ENCODE measurements at places on chromosomes 2 and 18.

GRCh38 chr18:77009675-77010074, 122.9 kb downstream of the MBP start:
- no peak for DNase-seq

- DNase-seq = peak; percentile 84
Measured at GRCh38 chr2:105329561-105330495, at the start of gene TGFBRAP1. Gene TGFBRAP1 (minus strand): TSS chr2:105329735. CDS start chr2:105308301, 21,434 bp downstream.

DNA sequence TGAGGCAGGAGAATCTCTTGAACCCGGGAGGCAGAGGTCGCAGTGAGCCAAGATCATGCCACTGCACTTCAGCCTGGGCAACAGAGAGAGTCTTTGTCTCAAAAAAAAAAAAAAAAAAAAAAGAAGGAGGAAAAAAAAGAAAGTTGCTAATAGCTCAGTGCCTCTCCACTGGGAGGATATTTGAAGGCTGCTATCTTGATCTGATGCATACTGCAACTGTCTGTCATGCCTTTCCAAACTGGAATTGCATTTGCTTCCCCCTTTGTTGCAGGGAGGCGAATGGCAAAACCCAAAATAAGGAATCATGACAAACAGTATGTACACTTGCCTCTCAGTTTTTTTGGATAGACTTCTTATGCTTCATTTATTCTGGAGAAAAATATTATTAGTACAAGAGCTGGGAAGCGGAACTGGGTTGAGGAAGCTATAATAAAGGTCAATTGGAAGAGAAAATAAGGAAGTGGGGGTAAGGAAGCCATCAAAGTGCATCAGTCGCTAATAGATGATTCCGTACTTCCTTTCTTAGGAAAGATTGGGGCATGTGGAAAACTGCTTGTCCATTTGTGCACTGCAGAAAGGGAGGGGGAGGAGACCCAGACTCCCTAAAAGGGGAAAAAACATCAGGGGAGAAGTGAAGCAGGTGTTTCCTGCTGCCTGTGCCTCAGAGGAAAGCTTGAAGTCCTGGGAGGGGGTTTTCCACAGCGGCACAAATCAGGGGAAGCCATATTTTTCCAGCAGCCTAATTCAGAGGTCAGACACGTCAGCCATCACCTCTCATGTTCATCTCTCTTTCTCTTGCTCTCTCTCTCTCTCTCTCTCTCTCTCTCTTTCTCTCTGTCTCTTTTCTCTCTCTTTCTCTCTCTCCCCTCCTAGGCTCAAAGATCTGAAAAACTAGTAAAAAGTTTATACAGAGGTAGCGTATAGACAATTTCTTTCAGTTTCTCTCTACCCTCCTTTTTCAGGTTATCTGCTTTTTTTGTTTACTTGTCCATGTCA, 301.4 kb upstream of the TNP1 start:
- DNase-seq = no peak

- peak; percentile 79 for DNase-seq
Measured at GRCh38 chr2:218329027-218329825, 27.4 kb upstream of the CATIP start.

- DNase-seq = no peak
Measured at GRCh38 chr18:76823587-76824011, 1.2 kb downstream of the ZNF236 start.

- DNase-seq = no peak
Measured at GRCh38 chr18:31920277-31920676, 22.7 kb downstream of the TRAPPC8 start.

- no peak for DNase-seq
Measured at GRCh38 chr2:46784278-46784677, 131.3 kb downstream of the MCFD2 start.

DNA sequence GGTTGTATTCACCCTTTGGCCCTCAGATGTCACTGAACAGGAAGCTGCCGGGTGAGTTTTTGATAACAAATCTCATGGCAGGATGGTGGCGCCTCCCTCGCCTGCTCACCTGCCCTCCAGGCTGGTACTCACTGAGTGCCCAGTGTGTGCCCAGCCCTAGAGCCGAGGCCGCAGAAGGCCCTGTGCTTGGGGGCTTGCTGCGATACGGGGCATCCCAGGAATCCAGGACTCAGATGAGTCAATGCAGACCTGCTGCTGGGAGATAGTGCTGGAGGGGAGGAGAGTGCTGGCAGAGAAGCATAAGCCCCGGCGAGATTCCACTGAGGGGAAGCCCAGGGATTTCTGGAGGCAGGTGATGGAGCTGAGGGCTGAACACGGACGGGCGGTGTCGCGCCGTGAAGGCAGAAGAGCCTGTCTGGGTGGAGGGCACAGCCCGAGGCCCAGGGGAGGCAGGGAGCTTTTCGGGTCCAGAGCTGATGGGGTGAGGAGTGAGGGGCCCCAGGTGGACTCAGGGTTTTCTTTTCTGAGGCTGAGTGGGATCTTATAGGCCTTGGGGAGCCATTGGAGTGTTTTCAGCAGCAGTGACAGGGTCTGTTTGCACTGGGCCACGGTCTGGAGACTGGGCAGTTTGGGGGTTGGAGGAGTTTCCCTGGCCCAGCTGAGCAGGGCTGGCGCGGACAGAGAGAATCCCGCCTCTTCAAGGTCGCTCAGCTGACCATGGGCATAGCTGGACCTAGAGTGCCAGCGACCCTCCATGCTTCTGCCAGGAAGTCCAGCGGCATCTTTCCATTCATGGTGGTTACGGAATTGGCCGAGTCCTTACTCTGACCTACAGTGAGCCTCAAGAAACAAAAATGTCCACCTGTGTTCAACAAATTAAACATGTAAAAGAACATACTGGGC, 35.5 kb downstream of the LDLRAD4 start:
- DNase-seq = no peak

DNA sequence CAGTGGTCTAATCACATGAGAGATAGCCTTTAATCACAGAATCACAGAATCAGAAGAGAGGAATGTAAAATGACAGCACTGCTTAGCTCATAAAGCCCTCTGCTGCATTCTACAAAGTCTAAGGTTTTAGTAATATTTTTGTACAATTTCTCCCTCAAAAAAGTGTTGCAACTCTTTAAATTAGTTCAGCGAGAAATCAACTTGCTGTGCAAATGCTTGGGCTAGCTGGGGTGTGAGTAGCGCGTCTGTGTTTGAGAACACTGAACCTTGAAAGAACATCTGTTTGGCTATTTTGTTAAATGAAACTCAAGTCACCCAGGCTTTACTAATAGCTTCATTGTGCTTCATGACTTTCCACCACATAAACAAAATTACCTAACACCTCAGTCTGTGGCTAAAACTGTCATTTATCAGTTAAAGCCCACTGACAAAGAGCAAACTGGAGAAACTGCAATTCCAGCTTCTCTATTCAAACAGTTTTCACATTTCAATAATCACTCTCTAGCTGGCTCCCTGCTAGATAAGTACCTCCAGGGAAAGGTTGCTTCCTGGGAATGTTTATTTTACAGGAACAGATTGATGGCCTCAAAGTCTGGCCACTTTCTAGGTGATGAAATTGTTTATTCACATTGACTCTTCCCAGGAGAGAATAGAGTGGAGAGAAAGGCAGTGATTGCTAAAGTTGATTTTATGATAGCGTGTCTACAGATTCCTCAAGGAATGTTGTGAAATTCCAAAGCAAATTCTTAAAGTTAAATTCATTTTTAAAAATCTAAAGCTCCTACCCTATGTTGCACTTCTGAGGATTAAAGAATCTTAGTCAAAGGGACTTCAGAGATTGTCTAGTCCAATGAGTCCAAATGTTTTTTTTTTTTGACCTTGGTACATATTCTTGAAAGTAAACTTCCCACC, 36.0 kb upstream of the STAT1 start:
- peak; percentile 26 for DNase-seq

GRCh38 chr2:55111570-55112228, 61.4 kb upstream of the RTN4 start:
- DNase-seq = no peak

- no peak for DNase-seq
Measured at GRCh38 chr2:187552828-187553681, 1.2 kb downstream of the TFPI start.

- no peak for DNase-seq
Measured at GRCh38 chr2:174072069-174072468, 106.9 kb upstream of the SP3 start.

GRCh38 chr2:62526531-62527381, 20.8 kb upstream of the TMEM17 start:
- DNase-seq = no peak

GRCh38 chr18:80088823-80089222, 20.2 kb upstream of the ADNP2 start:
- no peak for DNase-seq

DNA sequence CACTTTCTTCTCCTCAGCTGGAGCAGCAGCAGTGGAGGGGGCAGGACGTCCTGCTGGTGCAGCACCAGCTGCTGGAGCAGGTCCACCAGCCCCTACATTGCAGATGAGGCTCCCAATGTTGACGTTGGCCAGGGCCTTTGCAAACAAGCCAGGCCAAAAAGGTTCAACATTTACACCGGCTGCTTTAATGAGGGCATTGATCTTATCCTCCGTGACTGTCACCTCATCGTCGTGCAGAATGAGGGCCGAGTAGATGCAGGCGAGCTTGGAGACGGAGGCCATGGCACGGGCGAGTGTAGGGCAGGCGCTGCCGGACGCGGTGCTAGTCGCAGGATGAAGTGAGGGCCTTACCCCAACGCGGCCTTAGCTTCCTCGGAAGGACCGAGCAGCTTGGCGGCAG, 12.5 kb downstream of the HOXD1 start:
- no peak for DNase-seq

GRCh38 chr2:216877085-216877484, 17.2 kb upstream of the TNP1 start:
- DNase-seq = no peak

- no peak for DNase-seq
Measured at GRCh38 chr2:189802396-189802912, 18.2 kb downstream of the PMS1 start.

DNA sequence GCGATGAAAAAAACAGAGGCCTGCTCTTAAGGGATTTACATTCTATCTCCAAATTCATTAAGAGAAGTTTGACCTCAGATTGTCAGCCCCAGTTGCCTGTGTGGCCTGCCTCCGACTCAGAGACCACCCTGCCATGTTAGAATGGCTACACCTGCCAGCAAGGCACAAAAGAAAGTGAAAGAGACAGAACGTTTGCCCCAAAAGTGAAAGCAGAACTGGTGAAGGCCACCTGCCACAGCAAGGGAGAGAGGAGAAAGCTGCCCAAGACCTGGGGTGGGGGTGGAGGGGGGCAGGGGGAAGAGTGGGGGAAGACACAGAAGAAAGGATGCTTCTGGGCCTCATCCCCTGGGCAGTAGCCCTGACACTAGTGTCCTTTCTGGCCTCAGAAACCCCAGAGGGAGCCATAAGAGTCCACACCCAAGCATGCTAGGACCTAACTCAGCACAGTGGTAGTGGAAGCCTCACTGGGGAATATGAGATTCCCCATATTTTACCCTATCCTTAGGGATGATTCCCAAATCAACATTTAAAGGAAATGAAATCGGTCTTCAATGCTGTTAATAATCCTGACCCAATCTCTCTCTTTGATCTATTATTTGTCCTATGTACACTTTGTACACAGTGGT, 389.7 kb downstream of the TXNL1 start:
- DNase-seq = peak; percentile 8

DNA sequence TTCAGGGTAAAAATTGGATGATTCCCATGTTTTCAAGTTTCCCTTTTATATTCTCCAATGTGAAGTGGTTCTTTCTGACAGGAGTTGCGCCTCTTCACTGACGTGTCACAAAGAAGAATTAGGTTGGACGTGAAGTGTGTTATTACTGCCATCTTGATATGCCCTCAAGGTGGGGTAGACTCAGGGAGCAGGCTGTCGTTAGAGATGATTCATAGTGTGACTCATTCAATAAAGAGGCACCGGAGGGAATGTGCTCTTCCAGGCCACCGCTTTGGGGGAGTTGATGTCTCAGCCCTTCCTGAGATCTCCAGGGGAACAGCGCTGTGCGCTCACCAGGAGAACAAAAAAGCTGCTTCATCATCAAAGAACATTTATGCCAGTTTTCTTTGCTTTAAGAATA, 3.6 kb upstream of the DGKD start:
- DNase-seq = no peak

DNA sequence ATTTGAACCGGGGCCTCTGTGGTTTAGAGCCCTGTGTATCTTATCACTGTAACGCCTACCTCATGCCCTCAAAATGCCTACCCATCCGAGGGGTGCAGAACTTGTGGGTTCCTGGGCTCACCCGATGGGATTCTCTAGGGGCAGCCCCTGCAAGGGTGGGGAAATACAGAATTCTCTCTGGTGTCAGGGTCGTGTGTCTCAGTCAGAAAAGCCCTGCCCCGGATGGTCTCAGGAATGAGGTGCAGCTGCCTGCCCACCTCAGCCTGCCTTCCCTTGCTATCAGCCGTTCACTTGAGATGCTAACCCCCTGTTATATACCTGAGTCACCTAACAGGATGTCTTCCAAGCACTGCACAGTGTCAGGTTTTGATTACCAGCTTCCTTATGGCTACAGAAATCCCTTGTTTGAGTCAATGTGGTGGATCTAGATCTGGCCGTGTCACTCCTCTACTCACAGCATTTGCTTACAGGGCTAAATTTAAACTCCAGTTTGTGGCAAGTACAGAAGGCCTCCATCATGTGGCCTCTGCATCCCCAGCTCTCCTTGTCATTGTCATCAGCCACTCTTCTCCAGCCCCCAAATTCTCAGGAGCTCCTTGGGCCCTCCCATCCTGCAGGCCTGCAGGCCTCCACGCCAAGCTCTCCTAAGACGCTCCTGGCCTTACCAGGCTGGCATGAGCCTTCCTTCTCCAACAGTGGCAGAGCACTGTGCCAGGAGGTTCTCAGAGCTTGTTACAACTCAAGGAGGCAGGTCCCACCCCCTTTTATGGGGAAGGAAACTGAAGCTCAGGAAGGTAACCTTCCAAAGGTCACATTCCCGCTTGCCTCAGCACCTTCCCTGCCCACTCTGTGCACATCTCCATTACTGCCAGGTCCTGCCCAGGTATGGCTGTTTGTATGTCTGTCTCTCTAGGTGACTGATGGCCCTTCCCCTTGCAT, 14.3 kb upstream of the MAP3K2 start:
- peak; percentile 40 for DNase-seq

GRCh38 chr2:241184901-241185300, 3.6 kb upstream of the ANO7 start:
- no peak for DNase-seq

GRCh38 chr2:164841719-164842623, at the start of gene COBLL1:
Gene COBLL1 (minus strand): TSS chr2:164841823. CDS start chr2:164841196, 627 bp downstream.
- DNase-seq = peak; percentile 59

GRCh38 chr2:112881217-112881985, 29.6 kb upstream of the IL37 start:
- peak; percentile 69 for DNase-seq

DNA sequence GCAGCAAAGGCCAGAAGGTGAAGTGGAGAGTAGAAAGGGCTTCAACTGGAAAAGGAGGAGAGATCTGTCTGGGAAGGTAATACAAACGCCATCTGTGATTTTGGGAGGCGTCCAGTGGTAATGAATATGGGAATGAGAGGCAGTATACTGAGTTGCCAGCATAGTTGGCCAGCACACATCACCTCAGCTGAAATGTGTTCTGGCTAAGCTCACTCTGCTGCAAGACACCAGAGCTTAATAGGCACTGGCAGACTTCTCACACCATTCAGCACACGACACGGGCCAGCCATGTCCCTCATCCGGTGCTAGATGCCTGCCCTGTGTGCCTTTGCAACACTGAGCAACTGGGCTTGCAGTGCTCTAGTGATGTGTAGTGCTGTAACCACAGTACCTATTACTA, 277.1 kb downstream of the PIEZO2 start:
- DNase-seq = no peak

- DNase-seq = no peak
Measured at GRCh38 chr2:222160944-222161343, 137.9 kb downstream of the PAX3 start.

- DNase-seq = peak; percentile 46
Measured at GRCh38 chr2:55518841-55519165, 715 bp upstream of the CFAP36 start.
